T-helper 2 cell (primary cell): ENCODE measurements at places on chromosomes 4 and X.

GRCh38 chr4:69531251-69531650 is 35.5 kb upstream of the UGT2B4 start:
- no peak for DNase-seq

DNA sequence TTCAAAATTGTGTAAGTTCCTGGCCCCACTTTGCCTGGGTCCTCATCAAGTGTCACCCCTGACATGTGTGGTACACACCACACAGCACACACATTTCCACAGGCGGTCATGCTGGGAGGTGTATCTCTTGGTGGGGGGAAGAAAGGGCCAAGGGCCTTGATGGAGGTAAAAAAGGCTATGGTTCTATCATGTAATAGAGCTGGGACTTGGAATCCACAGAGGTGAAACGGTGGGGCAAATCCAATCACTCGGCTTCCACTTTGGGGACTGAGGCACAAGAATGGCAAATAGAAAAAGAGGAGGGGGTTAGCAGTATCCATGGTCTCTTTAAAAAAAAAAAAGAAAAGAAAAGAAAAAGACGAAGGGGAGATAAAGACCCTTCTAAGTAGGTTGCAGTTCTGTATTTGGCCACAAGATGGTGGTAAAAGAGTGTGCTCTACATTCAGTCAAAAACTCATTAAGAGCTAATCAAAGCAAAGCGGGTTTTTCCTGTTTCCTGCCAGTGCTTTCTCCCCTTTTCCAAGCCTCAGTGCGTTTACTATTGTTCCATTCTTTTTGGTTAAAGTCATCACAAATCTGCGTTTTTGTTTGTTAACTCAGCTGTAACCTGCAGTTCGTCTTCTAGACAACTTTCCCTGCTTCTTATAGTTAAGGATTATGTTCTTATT is 37.0 kb upstream of the ATP6AP2 start:
- no peak for DNase-seq

DNA sequence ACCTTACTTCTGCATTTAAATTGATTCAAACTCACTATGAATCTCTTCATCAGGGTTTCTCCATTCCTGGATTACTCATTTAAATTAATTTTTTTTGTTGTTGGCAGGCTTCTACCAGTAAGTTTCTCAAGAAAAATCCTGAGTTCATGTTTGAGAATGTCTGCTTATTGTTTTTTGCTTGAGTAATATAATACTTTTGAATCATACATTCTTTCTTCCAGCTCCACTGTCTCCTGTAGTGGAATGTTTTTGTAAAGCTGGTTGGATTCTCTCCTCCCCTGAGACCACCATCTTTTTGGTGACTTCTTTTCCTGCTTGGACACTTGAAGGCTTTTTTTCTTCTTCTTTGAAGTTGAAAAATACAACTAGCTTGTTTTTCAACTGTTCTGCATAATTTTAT is 4.3 kb upstream of the MID1IP1 start:
- no peak for DNase-seq

- no peak for DNase-seq
Measured at GRCh38 chr4:26131711-26132110, 189.1 kb upstream of the RBPJ start.

DNA sequence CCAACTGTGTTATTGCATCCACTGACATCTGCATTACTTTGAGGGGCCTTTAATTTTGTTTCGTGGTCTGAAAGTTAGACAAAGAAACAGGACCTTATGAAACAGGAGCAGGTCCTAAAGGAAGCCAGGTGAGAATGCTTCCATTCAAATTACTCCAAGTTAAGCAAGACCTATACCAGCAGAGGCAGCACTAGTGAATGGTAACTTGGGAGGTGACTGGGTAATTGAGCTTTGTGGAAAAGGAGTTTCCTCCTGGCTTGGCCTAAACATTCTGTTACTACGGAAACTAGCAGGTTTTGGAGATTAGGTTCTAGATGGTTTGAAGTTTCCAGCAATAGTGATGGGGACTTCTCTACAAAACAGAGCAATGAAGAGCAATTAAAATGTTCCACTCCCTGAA is 173.5 kb downstream of the NKX6-1 start:
- no peak for DNase-seq

GRCh38 chrX:41516456-41516855 is 69.3 kb downstream of the NYX start:
- no peak for DNase-seq

- no peak for DNase-seq
Measured at GRCh38 chr4:73988061-73988460, at the start of gene PPBP. PPBP (minus strand) TSS chr4:73988190; CDS start chr4:73988103, 87 bp downstream.

- no peak for DNase-seq
Measured at GRCh38 chr4:186871856-186872255, 148.2 kb upstream of the FAT1 start.

DNA sequence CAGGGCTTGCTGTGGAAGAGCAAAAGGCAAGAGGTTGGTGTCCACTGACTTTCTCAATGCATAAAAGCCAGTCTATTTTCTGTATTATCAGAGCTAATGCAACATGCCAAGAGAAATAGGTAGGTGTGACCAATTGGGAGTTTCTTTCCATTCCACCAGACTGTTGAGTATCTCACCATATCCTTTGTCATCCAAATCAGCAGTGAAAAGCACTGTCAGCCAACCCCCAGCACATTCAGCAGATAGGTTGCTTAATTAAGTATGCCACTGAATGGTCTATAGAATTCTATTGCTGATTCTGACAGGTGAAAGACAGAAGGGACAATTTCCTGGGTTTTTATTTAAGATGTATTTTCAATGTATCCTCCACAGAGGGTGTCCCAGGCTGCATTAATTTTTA is 139.8 kb downstream of the HS6ST2 start:
- DNase-seq: no peak

DNA sequence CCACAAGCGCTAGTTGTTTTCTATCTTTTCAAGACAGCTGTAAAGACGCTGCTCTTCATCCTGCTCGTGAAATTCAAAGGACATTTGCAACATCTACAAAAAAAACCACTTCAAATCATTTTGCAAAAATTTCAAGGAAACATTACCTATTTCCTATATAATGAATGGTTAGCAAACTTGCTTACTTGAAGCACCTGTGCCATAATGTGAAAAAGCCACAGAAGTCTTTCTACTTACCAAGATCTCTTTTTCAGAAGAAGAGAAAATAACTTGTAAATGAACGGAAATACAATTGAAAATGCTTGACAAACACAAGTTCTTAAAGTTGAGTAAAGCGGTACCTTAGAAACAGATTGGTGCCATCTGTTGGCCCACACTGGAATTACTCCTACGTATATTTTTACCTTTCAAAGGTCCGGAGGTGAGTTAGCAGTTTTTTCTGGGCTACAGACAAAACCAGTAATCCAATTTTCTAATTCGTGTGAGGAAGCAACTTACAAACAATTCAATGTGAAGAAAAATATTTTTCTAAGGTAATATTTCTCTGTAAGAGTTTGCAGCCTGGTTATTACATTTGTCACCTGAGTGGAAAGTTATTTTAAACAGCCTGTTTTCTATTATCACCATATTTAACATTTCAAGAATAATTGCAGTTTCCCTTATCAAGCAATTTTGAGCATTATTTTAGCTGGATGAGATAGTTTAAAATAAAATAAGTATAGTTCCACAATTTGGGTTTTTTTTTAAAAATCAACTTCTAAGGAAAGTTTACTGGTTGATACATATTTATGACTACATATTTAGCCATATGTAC is at the start of gene TLR6:
TLR6 (minus strand) TSS at position 294 of the 814 bp plus-strand sequence. CDS start 27,344 bp downstream, outside the sequence.
- DNase-seq: peak; percentile 86

- no peak for DNase-seq
Measured at GRCh38 chr4:184064877-184065276, 152.8 kb downstream of the ENPP6 start.

DNA sequence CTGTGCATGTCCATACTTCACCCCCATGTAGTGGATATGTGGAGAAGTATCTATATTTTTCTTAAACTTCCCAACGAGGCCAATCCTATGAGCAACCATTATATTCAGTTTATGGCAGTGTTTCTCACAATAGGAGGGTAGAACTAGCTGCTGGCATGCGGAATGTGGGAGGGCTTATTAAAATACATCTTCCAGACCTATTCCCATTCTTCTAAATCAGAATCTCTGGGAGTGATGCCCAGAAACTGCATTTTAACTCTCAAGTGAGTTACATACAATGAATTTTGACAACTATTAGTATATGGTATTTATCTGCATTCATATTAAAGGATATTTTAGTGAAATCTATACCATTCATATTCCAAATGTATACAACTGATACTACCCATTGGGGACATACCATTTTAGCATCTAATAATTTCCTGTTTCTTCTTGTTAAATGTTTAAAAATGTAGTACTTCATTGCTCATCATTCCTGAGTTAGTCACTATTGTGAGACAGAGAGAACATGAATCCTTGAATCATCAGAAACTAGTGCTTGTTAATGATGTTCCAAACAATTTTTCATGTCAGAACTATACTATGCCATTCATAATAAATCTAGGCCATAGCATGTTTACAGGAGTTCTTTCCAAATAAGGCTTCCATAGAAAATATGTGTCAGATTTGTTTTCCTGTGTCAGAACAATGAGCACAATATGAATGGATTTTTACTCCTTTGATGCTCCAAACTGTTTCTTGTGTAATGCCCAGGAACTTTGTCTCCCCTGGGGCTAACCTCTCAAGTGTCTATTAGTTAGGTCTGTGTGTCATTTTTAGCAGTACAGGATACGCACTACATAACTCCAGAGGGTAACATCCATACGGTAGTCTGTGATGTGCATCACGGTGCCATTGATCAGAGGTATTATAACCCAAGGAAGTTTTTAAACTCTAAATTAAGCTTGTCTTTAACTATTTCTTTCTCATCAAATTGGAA is 198.8 kb upstream of the BMP3 start:
- no peak for DNase-seq

GRCh38 chr4:105174098-105174497 is 27.4 kb downstream of the TET2 start:
- no peak for DNase-seq

DNA sequence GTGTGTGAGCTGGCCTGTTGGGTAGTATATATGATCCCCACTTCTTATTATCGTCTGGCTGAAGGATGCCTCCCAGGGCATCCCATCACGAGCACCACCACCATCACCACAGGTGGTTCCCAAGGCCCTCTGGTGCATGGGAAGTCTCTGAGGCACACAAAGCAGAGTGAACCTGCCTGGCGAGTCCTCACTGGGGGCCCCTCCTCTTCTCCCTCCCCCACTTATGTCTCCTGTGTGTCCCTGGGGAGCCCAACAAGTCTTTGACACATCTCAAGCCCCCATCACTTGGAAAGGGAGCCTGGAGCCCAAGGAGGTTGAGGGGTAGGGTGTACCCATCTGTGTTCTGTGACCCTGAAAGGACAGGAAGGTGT is 45.5 kb upstream of the NKX1-1 start:
- no peak for DNase-seq

GRCh38 chrX:111445485-111445884 is 33.5 kb upstream of the DCX start:
- DNase-seq: no peak

DNA sequence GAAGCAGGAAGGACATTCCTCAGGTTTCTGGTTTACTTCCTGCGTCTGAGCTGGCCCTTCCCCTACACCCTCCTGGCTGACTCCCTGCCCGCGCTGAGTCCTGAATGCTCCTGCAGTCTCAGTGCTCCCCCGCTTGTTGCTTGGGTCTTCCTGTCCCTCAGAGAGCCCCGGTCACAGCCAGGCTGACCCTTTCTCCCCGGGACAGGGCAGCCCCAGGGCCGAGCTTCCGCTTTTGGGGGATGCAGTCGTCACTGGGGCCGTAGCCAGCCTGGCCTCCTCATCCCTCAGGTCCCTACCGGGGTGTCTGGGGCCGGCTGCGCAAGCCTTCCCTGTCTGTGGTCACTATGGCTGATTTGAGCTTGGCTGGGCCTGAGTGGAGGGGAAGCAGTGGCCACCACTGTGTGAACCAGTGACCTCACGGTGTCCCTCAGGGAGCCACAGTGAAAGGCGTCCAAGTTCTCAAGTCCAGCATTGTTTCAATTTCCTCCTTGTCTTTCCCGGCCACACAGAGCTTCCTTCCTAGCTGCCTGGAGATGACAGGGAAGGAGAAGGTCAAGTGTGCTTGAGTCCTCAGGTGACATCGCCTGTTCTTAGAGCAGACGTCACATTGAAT is 34.1 kb upstream of the ASMTL start:
- DNase-seq: no peak

- DNase-seq: no peak
Measured at GRCh38 chr4:57866468-57867171, 756.4 kb upstream of the IGFBP7 start.

- DNase-seq: no peak
Measured at GRCh38 chr4:160235285-160235684, 1132.4 kb downstream of the RAPGEF2 start.

GRCh38 chr4:190014771-190015537 is 12.1 kb downstream of the FRG2 start:
- DNase-seq: no peak

DNA sequence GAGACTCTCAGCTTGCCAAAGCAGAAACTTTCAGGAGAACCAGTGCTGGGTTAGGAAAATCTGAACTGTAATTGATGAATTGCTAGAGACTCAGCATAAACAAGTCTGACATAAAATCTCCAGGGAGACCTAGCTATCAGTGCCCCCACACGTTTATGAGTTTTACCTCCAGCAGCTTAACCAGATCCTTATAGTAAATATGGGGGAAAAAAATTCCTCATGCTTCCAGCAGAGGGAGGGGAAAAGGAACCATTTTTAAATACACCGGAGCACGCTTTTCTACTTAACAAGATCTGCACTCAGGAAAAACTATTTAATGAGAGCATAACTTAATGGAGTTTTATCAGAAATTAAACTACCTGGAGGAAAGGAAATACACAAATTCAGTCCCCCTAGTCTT is 1040.7 kb upstream of the INTU start:
- DNase-seq: no peak

DNA sequence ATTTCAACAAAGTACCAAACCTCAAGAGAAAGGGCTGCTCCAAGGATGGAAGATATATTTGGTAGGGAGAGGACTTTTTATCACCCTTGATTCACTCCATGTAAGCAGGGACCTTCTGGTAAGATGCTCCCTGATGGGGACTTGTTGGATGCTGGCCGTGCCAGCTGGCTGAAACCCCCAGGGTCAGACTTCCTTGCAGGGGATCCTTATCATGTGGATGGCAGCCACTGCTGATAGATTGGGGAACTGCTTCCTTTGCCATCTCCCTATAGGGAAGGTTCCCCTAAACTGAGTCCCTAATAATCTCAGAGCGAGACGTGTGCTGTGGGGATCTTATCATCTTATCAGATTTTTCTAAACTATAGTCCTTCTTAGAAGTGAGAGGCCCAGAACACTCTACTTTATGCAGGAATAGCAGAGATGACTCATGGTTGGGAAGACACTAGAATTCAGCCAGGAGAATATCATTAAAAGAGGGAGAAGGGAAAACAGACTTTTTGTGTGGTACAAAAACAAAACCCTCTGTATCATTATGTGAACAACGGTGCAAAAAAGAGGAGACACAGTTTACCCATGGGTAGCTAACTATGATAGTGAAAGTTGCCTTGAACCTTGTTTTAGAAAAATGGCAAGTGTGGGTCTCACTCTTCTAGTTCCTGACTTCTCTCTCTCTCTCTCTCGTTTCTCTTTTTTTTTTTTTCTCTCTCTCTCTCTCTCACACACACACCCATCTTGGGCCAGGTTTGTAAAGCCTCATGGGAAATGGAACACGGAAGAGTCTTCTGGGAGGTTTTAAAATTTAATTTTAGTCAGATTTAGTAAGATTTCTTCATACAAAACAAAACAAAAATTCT is 16.1 kb downstream of the RHOH start:
- no peak for DNase-seq
